ENCODE measurements at places on chromosomes 2 and 18. TPM values are rescaled to one million over a fixed set of nuclear protein-coding genes. Genes with fewer than 3 reads are reported as not detected.

GRCh38 chr2:108612514-108613183 lies 78.4 kb downstream of the LIMS1 start:
- DNase-seq, result no peak

GRCh38 chr2:209113026-209113425 lies 310.8 kb upstream of the MAP2 start:
- no peak for DNase-seq

Gene FAM237A
- total RNA-seq, result not detected

DNA sequence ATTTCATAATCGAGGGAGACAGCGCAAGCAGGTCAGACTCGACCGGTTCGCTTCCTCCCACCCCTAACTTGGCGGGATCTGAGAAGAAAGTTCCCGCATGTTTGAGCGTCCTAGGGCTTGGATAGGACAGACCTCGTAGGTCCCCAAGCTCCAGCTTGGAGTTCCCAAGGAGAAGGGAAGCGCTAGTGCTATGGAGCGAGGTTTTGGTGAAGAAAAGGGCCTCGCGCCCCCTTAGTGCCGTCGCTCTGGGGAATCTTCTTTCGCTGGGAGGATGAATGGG lies 11.6 kb upstream of the SKOR2 start:
- DNase-seq, result no peak

- DNase-seq, result no peak
Observed at GRCh38 chr2:20597860-20598183, 53.1 kb downstream of the HS1BP3 start.

All from activated naive CD8-positive, alpha-beta T cell treated with anti-CD3 and anti-CD28 coated beads, Interleukin-2, amount 10 ng/mL, durations not matched to agents 7 days and 5 days (primary cell).